AG09319 (cell line): ENCODE measurements at places on chromosomes 5 and 9.

DNA sequence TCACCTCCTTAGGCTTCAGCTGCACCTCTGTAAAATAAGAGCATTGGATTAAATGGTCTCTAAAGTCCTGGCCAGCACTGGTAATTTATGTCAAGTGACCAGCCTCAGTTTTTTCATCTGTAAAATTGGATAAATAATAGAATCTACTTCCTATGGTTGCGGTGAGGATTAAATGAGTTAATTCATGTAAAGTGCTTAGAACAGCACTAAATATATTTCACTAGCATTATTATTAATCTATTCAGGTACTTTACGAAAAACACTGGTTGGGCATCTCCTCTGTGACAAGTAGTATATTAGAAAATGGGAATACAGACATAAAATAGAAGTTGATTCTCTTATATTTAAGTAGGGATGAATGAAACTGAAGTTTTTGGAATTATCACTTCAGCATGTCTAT lies 13.8 kb upstream of the TMEM245 start:
- DNase-seq, result no peak

DNA sequence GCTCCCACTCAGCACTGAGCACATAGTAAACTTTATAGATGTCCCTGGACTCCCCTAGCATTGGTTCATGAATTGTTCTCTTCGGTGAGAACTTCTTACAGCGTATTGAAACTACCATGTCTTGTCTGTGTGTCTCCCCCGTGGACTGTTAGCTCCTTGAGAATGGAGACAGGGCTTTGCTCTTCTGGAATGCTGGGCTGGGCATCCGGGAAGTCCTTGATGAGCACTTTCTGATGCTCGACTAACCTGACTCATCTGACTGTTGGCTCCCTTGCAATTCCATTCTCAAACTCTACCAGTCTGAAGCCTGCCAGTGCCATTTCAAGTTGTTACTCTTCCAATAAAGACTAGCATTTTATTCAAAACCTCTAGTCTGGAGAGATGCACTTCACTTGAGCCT lies 15.0 kb upstream of the PFDN1 start:
- no peak for DNase-seq

DNA sequence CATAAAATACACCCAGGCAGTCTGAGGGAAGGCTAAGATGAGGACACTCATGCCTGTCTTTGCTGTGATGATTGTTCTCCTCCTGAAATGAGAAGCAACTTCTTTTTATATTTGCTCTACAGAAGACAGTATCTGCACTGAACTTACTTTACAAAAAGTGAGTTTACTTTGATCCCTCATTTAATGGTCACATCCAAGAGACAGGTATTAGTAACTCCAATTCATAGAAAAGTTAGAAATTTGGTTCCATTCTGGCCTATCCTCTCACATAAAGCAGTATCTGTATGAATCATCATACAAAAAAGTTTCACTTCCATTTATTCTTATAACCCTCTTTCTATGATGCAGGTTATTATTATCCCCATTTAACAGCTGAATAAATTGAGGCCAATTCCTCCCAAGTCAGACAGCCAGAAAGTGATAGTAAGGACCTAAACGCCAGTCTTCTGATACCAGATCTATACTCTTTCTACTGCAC lies 15.2 kb downstream of the TSTD2 start:
- no peak for DNase-seq

- no peak for DNase-seq
These were observed 14.3 kb downstream of the ATG10 start for GRCh38 chr5:81986126-81986525.

DNA sequence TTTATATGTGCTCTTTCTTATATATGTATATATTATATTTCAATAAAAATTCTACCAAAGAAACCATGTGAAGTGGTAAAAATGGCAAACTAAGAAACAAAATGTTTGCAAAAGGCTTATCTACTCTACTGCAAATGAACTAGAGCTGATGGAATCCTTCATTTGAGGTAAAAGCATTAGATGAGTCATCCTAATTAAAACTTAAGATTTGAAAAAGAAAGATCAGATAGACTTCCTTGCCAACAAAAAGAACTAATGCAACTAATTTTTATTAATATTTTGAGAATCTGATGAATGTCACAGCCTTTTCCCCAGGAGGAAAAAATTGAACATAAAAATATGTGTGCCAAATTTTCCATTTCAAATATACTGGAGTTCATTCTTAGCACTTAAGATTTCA lies 84.1 kb upstream of the SLCO4C1 start:
- DNase-seq, result no peak

- no peak for DNase-seq
These were observed 958 bp upstream of the HSPA5 start for GRCh38 chr9:125241863-125242739.

DNA sequence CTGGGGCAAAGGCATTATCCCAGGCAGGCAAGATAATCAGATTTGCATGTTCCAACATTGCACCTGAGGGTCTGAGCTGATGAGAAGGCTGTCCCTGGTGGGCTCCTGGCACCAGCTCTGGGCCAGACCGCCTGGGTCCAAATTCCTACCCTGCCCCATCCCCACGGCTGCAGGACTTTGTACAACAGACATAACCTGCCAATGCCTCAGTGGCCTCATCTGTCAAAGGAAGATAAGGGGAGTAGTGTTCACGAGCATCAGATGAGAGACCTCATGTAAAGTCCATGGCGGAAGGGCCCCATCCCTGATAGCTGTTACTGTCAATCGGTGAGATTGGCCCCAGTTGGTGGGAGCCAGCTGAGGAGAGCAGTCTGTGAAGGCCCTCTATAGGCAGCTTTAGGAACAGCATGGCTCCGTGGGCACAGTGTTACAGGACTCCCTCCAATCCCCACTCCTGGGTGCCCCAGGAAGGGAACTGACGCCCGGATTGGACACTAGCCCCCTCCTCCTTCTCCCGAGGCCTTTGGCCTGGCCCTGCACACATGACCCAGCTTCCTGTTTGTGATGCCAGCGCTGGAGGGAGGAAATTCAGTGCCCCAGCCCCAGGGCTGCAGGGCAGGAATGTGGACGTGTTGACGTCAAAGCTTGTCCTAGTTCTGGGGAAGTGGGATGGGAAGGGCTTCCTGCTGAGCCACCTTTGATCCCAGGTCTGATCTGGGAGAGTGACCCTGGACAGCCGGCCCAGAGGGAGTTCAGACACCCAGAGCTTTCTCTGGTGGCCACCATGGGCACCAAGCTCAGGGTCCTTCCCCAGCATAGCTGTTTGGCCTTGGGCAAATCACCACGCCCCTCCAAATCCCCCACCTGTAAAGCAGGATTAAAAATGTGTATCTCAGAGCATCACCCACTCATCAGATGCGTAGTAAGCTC lies 56.2 kb downstream of the DUSP1 start:
- DNase-seq, result no peak

DNA sequence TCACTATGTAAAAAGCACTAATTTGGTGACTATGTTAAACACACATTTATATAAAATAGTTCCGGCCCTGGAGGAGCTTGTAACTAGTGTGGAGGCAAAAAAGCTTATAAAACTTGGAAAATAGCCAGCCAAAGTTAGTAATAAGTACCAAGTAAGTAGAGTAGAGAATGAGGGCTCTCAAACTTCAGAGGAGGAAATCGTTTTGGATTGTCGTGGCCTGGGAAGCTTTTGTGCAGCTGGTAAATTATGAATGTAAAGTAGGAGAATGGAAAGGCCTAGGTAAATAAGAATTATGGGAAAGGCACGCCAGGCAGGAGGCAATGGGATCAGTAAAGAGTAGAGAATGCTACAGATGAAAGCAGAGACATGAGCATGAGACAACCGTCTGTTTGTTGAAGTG lies 832.7 kb upstream of the ZNF608 start:
- DNase-seq, result no peak

- no peak for DNase-seq
These were observed 236.6 kb upstream of the RASEF start for GRCh38 chr9:83299571-83299970.

DNA sequence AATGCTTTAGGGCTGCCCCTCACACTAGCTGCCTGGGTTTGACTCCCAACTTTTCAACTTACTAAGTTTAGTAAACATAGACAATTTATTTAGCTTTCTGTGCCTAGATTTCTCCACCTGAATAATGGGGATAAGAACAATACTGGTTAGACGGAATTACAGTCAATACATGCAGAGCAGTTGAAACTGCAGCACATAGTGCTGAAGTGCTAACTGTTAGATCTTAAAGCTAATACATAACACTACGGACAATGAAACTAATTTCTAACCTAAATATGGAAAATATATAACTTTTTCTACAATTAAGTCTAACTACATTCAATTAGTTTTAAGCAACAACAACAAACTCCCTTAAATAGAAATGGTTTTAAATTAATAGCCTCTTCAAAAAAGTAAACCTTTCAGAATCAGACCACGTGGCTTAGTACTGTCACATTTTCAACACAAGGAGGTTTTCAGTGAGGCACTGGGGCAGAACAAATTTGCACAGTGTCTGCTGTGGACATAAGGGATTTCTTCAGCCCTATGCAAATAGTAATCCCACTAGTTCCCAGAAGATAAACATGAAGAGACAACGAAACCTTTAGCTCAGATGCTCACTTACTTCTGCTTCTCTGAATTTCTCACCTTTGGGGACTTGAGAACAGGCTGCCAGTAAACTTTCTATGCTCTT lies 293.4 kb downstream of the EDIL3 start:
- no peak for DNase-seq

DNA sequence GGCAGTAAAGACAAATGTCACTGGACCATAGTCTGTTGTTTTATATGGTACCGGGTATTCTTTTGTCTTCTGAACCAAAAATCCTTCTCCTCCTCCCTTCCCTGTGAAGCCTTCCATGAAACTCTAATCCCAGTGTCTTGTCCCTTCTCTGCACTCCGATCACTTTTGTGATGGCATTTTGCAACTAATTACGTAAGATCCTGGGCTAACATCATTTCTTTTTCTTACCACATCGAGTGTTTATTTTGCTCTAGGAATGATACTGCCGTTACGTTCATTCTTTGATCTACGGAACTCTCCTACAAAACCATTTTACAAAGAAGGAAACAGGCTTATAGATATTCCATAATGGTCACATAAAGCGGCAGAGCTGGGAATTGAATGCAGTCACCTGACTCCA lies 33.7 kb downstream of the SNX18 start:
- no peak for DNase-seq

DNA sequence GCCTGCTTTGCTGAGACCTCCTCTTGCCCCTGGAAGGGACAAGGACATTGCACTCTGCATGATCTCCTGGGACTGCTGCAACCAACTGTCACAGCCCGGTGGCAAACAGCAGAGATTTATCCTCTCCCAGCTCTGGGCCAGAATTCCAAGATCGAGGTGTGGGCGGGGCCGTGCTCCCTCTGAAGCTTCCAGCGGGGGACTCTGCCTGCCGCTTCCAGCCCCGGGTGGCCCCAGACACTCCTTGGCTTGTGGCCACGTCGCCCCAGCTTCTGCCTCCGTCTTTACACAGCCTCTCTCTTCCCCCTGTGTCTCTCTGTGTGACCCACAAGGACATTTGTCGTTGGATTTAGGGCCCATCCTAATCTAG lies 67.1 kb downstream of the COL5A1 start:
- DNase-seq, result no peak

GRCh38 chr5:154063372-154063771 lies 24.6 kb downstream of the MFAP3 start:
- DNase-seq, result no peak

DNA sequence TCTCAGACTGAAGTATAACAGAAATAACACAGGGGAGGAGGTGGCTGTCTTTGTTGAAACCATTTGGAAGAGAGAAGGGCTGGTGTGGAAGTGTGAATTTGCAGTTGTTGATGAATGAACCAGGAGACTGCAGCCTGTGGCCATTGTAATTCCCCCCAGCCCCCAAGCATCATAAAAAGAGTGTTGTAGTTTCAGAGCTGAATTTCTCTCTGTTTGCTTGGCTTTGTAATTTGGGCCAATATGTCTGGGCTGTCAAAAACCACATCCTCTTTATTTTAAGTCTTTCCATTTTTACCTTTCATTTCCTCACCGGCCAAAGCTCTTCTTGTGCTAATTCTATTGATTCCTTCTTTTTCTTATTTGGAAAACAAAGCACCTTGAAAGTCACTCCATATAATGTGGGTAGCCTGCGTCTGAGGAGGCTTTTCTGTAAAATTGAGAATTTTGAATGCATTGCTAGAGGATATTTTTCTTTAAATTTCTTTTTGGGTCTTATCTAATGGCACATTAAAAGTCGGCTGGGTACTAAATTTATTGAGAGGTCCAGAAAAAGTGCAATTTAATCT lies 383.3 kb downstream of the OSTF1 start:
- DNase-seq, result no peak

GRCh38 chr5:103847060-103847459 lies 284.5 kb upstream of the NUDT12 start:
- no peak for DNase-seq

- no peak for DNase-seq
These were observed 72.4 kb upstream of the GNAQ start for GRCh38 chr9:78103971-78104433.

- DNase-seq, result no peak
These were observed 168.1 kb downstream of the EFNA5 start for GRCh38 chr5:107502676-107503060.

DNA sequence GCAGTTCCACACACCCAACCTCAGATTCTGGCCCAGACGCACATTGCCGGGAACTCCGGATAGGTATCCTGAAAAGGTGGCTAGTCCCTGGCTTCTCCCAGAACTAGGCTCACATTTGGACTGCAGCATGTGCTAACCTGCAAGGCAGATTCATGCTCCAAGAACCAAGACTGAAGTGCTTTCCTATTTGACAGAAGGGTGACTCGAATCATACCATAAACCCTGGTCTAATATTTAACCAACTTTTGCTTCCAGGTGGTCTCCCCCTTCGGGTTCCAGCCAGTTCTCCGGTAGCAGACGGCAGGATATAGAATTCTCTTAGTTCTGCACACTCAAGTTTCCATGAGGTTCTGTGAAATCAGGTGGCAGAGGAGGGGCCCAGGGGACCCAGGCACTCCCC lies 7.6 kb downstream of the PTGES start:
- DNase-seq, result no peak

GRCh38 chr9:123434619-123435240 lies 78.7 kb downstream of the CRB2 start:
- no peak for DNase-seq

DNA sequence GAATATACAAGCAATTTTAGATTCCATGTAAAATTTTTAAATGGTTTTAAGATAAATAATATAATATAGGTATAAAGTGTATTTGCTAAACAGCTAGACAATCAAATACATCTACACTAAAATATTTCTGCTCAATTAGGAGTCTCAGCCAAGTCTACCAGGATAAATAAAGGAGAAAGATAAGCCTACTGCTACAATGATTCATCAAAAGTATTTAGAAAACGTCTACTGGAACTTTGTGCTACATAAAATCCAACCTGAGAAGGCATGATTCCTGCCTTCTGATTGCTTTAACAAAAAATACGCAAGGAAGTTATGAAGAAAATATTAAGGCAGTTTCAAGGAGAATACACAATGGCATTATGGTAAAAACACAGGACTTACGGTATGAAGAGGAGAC lies 570.6 kb downstream of the EFNA5 start:
- no peak for DNase-seq

- peak; percentile 38 for DNase-seq
These were observed 532 bp downstream of the DNAJC21 start for GRCh38 chr5:34929720-34930461.
